ENCODE measurements at places on chromosomes 1 and 21. TPM values are rescaled to one million over a fixed set of nuclear protein-coding genes. Genes with fewer than 3 reads are reported as not detected.

DNA sequence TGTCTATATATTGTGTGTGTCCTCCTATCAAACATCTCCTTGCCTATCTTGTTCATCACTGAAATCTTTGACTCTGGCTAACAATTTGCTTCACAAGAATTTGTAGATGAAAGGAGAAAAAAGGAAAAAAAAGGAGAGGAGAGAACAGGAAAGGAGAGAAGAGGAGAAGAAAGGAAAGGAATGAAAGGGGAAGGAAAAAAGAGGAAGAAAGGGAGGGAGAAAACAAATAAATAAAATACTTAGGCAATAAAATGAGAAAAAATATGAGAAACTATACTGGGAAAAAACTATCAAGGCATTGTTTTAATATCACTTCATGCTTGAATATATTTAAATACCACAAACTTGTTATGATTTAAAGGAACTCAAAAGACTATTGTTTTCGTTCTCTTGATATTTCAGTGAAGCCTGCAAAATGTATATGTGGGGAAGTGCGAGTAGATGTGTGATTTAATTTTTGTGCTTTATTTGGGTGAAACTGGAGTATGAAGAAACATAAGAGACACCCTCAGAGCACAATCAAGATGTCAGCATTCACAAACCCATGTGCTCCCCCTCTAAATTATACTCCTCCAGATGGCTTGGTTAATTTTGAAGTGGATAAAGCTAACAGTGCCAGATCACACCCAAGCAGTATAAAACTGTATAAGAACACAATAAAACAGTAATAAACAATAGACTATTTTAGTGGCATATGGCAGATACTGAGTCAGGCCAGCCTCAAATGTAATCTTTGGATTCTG, 205.7 kb upstream of the SAMSN1 start:
- H3K36me3 ChIP-seq: no peaks in the 10 kb centered on the region
- no peak overlapping the region for H3K27ac ChIP-seq
- no peaks in the 10 kb centered on the region for H3K4me1 ChIP-seq
- no peak for DNase-seq
- no peaks in the 10 kb centered on the region for H3K27me3 ChIP-seq

NPR1 gene
- 0.05 TPM for polyA plus RNA-seq

- no peak for DNase-seq
- no peak overlapping the region for H3K27ac ChIP-seq
- H3K4me1 ChIP-seq: no peaks in the 10 kb centered on the region
- no peaks in the 10 kb centered on the region for H3K27me3 ChIP-seq
- H3K36me3 ChIP-seq: no peaks in the 10 kb centered on the region
- H3K4me3 ChIP-seq: no peak overlapping the region
These were observed 49.2 kb downstream of the ZP4 start for GRCh38 chr1:237841485-237841884.

CA6 gene
- not detected for polyA plus RNA-seq

SYT14 gene
- 1.8 TPM for polyA plus RNA-seq

RIPK4 gene
- 7.0 TPM for polyA plus RNA-seq

- H3K4me3 ChIP-seq: no peak overlapping the region
- H3K36me3 ChIP-seq: no peaks in the 10 kb centered on the region
- no peaks in the 10 kb centered on the region for H3K27me3 ChIP-seq
- DNase-seq: no peak
- H3K4me1 ChIP-seq: no peaks in the 10 kb centered on the region
These were observed 114.0 kb downstream of the NBPF12 start for GRCh38 chr1:147052143-147052542.

GRCh38 chr1:61992257-61992656, 202.4 kb upstream of the L1TD1 start:
- DNase-seq: no peak
- no peaks in the 10 kb centered on the region for H3K4me1 ChIP-seq
- H3K36me3 ChIP-seq: no peaks in the 10 kb centered on the region
- H3K27ac ChIP-seq: no peak overlapping the region

DNA sequence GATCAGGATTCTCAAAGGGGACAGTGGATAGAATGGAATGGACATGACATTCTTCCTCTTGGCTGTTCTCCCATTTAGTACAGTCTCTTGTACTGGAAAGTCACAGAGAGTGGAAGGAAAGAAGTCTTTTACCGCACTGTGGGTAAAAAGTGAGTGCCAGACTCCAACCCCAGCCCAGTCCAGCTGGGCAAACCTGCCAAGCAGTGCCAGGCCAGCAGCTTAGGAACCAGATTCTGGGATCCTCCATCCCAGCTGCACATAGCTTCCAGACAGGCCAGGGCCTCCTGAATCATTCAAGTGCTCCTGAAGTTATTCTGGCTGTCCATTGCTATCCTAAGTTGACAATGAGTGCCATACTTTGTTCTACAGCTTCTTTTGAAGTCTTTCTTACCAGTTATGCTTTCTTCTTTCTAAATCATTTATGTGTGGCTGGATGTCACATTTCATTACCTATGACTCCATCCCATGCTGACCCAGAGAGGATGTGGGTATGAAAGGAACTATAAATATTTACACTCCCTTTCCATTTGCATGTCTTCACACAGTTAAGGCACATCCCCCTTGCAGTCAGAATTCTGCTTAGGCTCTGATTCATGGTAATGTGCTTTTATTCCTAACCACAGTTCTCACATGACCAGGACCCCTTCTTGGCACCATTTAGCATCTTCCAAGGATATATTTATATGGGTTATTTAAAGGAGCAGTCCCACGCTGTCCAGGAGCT, 88.9 kb downstream of the AK5 start:
- no peak for DNase-seq
- H3K27me3 ChIP-seq: no peaks in the 10 kb centered on the region
- H3K4me3 ChIP-seq: no peak overlapping the region

GRCh38 chr1:207863893-207864535, 46.9 kb downstream of the CD34 start:
- H3K36me3 ChIP-seq: peaks cover 39% of the 10 kb centered on the region
- H3K4me1 ChIP-seq: peaks cover 21% of the 10 kb centered on the region
- no peak for DNase-seq
- no peaks in the 10 kb centered on the region for H3K27me3 ChIP-seq
- H3K27ac ChIP-seq: no peak overlapping the region

- H3K27me3 ChIP-seq: no peaks in the 10 kb centered on the region
- H3K4me3 ChIP-seq: no peak overlapping the region
These were observed 212.2 kb upstream of the RAB4A start for GRCh38 chr1:229058729-229059128.

KRTAP13-2 gene
- not detected for polyA plus RNA-seq

S100A16 gene
- 521 TPM for polyA plus RNA-seq

DNA sequence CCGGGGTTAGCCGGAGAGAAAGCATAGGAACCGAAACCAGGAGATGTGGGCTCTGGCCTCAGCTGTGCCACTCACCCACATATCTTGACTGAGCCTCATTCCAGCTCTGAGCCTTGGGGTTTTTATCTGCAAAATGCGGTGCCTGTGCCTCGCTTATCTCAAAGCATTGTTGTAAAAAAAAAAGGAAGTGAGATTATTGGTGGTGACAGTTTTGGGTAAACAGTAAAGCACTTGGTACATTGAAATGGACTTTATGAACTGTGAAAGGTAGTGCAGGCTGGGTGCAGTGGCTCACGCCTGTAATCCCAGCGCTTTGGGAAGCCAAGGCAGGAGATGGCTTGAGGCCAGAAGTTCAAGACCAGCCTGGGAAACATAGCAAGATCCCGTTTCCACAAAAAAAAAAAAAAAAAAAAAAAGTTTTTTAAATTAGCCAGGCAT, 3.8 kb downstream of the PTAFR start:
- no peaks in the 10 kb centered on the region for H3K27me3 ChIP-seq
- H3K27ac ChIP-seq: no peak overlapping the region

- H3K4me1 ChIP-seq: no peaks in the 10 kb centered on the region
- H3K27ac ChIP-seq: no peak overlapping the region
- no peak overlapping the region for H3K4me3 ChIP-seq
- no peaks in the 10 kb centered on the region for H3K36me3 ChIP-seq
These were observed 1044.4 kb downstream of the ADGRL2 start for GRCh38 chr1:82844911-82845827.

GRCh38 chr1:158731707-158732106, 11.2 kb upstream of the OR6K3 start:
- no peaks in the 10 kb centered on the region for H3K27me3 ChIP-seq
- no peaks in the 10 kb centered on the region for H3K4me1 ChIP-seq
- no peaks in the 10 kb centered on the region for H3K36me3 ChIP-seq
- H3K27ac ChIP-seq: no peak overlapping the region
- DNase-seq: no peak

TMEM125 gene
- polyA plus RNA-seq: not detected

Measured in SK-N-SH (cell line).